AG09309 (cell line): ENCODE measurements at places on chromosomes 6 and 20.
A peak's percentile ranks its signal among the peaks of the same experiment; 100 is the strongest.

- DNase-seq: no peak
Measured at GRCh38 chr20:53974785-53975555, 95.4 kb downstream of the BCAS1 start.

DNA sequence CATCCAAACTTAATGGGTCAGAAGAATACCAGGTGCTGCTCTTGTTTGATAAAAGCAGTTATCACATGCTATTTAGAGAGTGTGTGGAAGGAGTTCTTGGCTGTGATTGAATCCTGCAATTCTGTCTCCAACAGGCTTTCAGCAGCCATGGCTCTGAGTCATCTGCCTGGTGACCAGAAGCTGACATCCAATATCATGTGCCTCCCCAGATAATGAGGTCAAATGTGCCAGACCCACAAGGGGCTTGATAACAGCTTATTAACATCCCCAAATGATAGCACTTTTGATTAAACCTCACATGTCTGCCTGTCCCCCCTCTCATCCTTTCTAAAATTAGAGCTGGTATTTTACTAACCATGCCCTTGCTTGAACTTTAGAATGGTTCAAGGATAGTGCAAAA, 175.7 kb upstream of the PLN start:
- no peak for DNase-seq

DNA sequence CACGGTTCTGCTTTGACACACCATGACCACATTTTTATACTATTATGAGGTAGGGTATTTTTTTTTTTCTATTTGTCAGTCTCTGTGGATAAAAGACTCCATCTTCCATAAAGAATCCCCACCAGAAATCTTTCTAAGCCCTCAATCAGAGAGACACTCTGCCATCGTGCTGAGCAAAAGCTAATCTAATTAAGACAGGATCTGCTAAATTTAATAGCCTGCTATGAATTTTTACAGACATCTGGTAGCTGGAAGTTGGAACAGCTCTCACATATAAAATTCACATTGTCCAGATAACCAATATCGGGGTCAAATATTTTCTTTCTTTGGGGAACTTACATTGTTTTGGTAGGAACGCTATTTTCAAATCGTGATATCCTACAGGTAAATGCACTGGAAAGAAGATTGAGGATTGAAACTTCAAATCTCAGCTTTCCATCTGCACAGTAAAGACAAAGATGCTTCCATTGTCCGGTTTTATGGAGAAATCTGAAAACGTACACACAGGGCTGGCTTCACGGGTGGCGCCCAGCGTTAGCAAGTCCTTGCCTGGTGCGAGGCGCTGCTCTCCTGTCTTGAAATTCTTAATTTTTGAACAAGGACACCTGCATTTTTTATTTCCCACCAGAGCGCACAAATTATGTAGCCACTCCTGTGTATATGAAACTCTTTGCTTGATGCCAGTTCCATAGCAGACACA, 573.8 kb upstream of the NOX3 start:
- no peak for DNase-seq

GRCh38 chr6:168188369-168189199, 109.6 kb upstream of the FRMD1 start:
- DNase-seq: no peak

DNA sequence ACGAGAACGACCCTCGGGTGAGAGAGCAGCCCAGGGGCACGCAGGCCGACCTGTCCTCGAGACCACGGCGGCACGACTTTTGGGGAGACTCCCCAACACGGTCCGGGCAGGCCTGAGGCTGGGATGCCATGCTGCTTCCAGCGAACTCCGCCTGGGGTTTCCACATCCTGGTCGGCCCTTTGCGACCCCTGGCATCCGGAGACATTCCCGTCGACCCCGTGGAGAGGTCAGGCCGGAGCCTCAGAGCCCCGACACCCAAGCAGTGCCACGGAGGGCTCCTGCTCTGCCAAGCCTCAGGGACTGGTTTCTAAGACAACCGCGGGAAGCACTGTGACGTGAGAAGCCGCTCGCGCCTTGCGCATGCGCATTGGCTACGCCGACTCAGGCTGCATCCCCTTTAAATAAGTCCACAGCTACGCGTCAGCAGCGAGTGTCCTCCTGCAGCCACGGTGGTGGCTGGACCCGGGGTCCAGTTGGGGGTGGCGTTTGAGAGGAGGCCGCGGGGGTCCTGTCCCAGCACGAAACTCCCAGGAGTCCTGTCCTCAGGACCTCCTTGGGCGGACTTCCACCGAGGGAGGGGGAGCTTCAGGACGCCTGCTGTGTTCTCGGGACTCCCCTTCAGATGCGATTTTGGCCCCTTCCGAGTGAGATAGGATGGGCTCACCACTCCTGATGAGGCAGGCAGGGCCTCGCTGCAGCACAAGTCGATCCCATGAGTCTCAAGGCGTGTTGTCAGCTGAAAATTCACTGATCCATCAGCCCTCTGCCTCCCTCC, 1089.3 kb upstream of the DEFB115 start:
- no peak for DNase-seq

DNA sequence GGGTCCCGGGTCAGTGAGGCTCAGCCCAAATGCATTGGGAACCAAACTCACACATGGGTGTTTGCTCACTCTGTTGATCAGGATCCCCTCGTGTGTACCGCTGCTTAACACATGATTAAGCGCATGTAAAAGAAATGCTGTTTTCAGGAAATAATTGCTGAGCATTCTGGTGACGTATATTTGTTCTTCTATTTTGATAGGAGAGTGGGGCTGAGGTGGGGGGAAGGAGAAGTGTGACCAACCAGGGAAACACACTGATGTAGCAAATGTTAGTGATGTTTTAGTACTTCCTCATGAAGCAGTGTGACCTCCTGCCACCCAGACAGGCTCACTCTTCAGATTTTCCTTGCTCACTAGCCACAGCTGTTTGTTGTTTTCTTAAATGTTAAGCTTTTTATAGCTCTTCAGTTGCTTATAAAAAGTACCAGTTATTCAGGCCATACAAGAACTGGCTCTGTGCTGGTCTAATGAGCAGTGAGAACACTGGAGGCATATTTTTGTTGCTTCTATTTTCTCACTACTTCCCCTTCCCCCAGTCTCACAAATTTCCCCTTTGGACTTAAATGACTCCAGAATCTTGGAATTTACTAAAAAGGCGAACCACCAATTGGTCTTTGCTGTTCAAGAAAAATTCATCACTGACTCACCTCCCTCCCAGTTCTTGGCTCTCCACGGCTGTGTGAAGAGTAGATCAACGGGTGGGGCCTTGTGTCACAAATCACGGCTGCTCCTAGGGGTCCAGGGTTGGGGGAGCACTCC, 79.2 kb upstream of the BACH2 start:
- DNase-seq: peak; percentile 41

- peak; percentile 31 for DNase-seq
Measured at GRCh38 chr6:7691675-7692452, 34.0 kb upstream of the BMP6 start.

GRCh38 chr6:19837511-19838441, 606 bp downstream of the ID4 start:
- no peak for DNase-seq

DNA sequence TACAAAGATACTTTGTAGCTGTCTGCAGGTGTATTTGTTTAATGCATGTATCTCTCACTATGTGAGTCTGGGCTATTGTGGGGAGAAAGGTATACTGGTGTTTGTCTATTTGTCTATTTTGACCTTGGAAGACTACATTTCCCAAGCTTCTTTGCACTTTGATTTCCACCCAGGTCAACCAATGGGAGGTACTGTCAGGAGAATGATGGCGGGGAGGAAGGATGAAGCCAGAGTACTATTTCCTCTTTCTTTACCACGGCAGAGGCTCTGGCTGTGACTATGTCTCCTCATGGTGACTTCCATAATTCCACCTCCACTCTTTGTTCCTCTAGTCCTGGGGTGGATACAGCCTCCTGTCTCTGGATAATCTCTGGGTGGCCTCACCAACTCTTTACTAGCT, 23.1 kb downstream of the LBP start:
- no peak for DNase-seq

- DNase-seq: peak; percentile 47
Measured at GRCh38 chr6:18306977-18307376, 42.6 kb upstream of the DEK start.

DNA sequence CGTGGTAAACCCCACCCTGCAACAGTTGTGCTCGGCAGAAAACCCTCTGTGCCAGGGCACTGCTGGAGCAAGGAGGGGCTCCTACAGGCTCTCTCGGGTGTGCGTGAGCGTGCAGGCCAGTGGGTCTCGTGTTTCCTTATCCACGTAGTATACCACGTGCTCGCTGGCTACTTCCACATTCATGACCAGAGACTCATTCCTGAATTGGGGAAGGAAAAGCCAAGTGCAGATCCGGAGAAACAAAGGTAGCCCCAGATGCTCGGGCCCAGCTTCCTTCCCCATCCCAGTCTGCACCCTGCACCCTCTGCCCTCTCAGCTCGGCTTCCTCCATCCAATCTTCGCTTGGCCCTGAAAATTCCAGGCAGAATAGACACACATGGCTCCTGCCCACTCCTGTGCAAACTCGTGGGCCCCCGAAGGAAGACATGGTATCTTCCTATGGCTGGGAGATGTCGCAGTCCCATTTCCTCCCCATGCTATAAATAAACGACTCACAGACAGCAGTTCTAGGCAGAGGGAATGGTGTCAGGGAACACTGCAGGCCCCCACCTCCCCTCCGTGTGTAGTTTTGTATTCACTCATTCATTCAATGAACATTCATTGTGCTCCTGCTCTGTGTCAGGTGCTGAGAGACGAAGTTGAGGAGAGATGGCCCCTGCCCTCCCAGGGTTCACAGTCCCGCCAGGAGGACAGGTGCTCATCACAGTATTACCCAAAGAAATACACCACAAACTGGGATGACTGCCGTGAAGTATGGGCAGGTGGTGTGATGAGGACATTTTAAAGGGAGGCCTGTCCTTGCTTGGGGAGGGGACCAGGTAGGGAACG, 29.6 kb downstream of the NPEPL1 start:
- DNase-seq: no peak

DNA sequence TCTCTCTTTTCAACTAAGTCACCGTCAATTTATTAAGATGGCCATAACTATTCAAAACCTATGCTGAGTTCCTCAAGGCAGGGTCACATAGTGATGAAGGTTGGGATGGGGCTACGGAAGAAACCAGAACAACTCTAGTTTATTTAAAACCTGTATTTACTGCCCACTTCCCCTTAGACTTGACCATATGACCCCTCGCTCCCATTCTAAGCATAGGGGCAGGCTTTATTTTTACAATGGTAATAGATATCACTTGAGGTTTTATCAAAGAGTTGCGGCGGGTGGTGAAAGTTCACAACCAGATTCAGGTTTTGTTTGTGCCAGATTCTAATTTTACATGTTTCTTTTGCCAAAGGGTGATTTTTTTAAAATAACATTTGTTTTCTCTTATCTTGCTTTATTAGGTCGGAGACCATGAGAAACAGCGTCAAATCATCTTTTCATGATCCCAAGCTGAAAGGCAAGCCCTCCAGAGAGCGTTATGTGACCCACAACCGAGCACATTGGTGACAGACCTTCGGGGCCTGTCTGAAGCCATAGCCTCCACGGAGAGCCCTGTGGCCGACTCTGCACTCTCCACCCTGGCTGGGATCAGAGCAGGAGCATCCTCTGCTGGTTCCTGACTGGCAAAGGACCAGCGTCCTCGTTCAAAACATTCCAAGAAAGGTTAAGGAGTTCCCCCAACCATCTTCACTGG, 5.5 kb downstream of the EDN1 start:
- no peak for DNase-seq

DNA sequence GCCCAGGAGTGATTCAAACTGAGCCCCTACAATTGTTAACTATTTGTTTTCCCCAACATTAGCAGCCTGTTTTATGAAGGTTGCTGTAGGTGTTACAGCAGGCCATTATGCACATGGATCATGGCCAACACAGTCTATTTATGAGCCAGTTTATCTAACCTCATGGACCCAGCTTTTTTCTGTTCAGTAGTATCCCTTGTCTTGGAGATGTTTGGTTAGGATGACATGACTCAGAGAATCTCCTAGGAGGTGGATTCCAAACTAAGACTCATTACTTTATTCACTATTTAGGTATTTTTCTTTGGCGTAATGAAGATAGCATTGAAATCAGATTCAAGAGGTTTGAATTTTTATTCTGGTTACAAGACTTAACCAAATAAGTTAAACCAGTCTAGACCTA, 62.8 kb upstream of the TFB1M start:
- peak; percentile 67 for DNase-seq

- DNase-seq: no peak
Measured at GRCh38 chr20:19975436-19975799, 41.7 kb upstream of the NAA20 start.

DNA sequence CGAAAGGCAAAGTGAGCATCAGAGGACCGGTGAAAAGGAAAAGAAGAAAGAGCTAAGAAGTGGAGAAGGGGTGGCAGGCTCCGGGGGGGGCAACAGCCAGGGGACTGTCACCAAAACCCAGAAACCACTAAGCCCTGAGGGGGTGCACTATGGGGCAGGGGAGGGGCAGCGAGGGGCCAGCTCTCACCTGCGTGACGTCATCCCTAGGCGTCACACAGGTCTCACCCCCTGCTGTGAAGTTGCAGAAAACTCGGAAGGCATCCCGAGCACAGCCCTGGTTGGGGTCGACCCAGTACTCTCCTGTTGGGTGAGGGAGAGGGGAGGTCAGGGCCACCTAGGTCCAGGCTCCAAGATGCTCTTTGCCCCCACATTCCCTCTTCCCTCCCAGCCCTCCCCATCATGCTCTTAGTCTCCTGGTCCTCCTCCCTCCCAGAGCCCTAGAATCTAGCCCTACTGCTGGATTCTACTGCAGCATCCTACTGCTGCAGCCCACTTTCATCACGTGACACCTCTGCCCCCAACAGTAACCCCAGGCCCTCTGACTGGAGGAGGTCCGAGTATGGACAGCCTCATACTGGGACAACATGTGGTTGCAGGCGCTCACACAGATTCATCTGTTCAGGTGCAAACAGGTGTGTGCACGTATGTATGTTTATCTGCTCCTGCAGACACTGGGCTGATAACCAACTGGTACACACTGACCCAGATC, 27.4 kb downstream of the COL11A2 start:
- no peak for DNase-seq

GRCh38 chr20:51514249-51514648, 28.3 kb downstream of the NFATC2 start:
- DNase-seq: no peak

GRCh38 chr6:30480536-30481156, 8.7 kb upstream of the HLA-E start:
- no peak for DNase-seq

- DNase-seq: no peak
Measured at GRCh38 chr20:36040571-36040970, 72.2 kb downstream of the CNBD2 start.

GRCh38 chr20:39069976-39070375, 107.8 kb downstream of the DHX35 start:
- DNase-seq: no peak

GRCh38 chr6:1604158-1605003, 5.3 kb upstream of the FOXC1 start:
- DNase-seq: no peak

DNA sequence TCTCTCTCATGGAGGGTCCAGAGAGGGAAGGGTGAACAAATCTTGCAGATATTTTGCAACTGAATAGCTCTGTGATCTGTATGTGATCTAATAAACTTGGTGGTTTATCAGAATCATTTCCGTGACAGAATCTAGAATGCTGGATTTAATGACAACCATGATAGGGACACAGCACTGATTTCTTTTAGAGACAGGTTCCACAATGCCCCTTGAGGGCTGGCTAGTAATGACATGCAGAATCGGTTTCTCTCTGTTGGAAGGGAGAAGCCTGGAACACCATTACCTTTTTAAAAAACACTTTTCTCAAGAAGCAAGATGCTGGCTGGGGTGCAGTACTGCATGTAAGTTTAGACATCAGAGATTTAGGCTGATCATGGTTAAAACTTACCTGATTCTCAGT, 313.4 kb downstream of the CDH26 start:
- no peak for DNase-seq

- DNase-seq: no peak
Measured at GRCh38 chr20:52614051-52614863, 357.9 kb upstream of the TSHZ2 start.

GRCh38 chr6:138502546-138502945, 3.3 kb upstream of the NHSL1 start:
- no peak for DNase-seq
